AG10803 (cell line): ENCODE measurements at places on chromosomes 1 and 21.

GRCh38 chr21:34311561-34312330 lies 52.1 kb upstream of the KCNE2 start:
- DNase-seq = no peak

DNA sequence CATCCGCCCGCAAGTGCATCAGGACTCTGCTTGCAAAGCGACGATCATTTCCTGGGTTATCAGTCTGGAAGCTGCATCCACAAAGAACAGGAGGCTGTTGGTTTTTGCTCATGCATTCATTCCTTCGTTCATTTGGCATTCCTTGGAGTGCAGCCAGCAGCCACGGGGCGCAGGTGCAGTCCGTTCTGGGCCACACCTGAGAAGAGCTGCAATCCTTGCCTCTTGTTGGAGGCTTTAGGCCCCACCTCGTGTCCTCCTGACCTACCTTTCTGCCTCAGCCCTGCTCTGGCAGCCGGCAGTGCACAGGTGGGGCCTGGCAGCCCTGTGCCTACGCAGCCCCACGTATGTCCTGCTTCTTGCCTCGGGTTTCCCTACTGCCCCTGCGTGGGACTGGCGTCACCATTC lies 19.6 kb upstream of the C2CD2 start:
- DNase-seq = no peak

- no peak for DNase-seq
Measured at GRCh38 chr1:1228596-1229321, 3.0 kb downstream of the SDF4 start.

GRCh38 chr1:10694633-10695627 lies 101.5 kb downstream of the CASZ1 start:
- peak; percentile 72 for DNase-seq

DNA sequence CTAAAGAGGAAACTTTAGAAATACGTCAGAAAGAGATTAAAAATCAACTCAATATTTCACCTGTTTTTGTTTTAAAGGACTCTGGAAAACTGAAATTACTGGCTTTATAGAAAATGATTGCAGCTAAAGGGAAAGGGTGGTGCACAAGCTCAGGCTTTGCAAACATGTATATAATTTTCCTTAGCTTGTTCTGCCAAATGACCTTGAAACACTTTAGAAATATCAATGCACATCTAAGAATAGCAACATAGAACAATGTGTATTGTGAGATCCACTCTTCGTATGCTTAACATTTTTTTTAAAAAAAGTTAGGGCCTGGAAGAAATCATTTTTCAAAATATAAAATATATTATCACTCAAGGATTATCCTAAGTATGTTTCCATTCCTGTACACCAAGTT lies 143.9 kb downstream of the NTPCR start:
- no peak for DNase-seq

- DNase-seq = no peak
Measured at GRCh38 chr1:38269923-38270848, 223.6 kb upstream of the POU3F1 start.

- no peak for DNase-seq
Measured at GRCh38 chr1:221801251-221801661, 59.4 kb upstream of the DUSP10 start.

GRCh38 chr1:172040466-172040865 lies 199.2 kb downstream of the DNM3 start:
- DNase-seq = peak; percentile 36

GRCh38 chr1:21865943-21866706 lies 54.1 kb downstream of the LDLRAD2 start:
- DNase-seq = no peak

GRCh38 chr1:118902711-118903191 lies 85.4 kb downstream of the TBX15 start:
- peak; percentile 57 for DNase-seq

DNA sequence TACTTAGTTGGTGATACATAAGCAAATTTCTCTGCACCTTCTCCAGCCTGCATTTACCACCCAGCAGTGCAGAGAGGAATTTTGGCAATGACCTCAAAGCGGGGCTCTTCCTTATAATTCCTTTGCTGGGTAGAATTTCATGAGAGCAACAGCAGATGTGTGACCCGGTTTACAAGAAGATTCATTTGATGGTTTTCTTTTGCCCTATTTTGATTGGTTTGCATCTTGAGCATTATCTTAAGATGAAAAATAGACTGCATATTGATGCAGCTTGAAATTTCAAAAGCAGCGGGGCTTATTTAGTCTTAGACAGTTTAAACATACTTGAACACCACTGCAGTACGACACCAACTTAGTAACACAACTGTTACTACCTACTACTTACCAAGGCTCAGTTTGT lies 378.9 kb downstream of the TTLL7 start:
- DNase-seq = no peak

DNA sequence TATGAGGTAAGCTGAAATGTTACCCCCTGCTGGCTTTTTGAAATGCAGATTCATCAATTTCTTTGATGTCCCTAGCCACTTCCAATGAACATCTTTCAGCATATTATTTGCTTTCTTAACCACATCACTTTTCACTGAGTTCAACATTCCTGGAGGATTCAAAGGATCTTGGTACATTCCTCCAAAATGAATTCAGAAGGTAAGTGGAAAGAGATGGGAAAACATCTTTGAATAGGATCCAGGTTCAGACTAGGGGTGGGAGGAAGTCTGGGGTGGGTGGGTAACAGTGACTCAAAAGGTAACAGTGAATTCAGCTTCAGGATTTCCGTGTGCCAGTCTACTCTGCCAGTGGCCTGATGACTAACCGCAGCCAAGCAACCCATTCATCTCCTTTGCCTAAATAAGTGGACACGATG lies 180.7 kb downstream of the ZC3H11B start:
- DNase-seq = no peak

DNA sequence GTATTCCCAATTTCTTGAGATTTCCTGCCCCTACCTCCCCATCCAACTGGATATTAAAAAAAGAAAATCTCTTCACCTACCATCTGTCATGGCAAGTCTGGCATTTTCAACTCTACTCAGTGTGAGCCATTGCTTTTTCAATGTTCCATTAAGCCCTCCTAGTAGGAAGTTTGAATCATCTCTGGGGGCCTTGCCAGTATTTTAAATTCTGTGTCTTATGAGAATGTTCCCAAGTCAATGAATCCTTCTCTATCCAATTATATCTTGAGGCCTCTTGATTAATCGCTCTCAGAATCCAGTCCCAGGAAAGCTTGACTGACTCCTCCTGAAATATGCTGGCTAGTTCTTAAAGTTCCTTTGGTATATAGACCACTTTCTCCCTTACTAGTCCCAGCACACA lies 91.5 kb downstream of the NGF start:
- no peak for DNase-seq

- no peak for DNase-seq
Measured at GRCh38 chr21:40681164-40681859, 165.6 kb downstream of the DSCAM start.

DNA sequence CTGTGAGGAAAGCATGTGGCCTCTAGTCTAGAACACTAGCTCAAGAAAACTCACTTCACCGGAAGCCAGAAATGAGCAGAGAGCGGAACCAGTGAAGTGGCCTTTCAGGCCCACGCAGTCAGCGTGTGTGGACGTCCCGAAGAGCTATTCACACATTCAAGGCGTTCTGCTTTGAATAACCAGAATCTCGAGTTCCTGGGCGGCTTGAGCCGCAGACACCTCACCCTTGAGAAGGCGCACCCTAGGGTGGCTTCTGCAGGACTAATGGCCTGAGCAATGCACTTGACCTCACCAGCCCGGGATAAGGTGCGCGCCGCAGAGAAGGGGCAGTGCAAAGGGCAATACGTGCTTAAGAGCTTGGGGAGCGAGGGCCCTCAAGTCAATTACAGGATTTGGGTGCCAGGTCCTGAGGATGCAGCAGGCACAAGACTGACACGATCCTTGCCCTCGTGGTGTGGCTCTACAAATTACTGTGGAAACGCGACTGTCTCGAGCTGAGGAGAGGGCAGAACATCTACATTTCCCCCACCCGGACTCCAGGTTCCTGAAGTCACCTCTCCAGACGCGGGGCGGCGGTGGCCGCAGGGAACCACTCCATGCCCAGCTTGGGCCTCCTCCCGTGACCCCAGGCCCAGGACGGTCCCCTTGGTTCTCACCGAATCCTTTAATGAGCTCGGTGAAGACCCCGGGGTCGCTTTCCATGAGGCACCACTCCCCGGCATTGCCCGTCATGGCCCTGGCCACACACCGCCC lies 455 bp downstream of the UCHL5 start:
- peak; percentile 50 for DNase-seq

DNA sequence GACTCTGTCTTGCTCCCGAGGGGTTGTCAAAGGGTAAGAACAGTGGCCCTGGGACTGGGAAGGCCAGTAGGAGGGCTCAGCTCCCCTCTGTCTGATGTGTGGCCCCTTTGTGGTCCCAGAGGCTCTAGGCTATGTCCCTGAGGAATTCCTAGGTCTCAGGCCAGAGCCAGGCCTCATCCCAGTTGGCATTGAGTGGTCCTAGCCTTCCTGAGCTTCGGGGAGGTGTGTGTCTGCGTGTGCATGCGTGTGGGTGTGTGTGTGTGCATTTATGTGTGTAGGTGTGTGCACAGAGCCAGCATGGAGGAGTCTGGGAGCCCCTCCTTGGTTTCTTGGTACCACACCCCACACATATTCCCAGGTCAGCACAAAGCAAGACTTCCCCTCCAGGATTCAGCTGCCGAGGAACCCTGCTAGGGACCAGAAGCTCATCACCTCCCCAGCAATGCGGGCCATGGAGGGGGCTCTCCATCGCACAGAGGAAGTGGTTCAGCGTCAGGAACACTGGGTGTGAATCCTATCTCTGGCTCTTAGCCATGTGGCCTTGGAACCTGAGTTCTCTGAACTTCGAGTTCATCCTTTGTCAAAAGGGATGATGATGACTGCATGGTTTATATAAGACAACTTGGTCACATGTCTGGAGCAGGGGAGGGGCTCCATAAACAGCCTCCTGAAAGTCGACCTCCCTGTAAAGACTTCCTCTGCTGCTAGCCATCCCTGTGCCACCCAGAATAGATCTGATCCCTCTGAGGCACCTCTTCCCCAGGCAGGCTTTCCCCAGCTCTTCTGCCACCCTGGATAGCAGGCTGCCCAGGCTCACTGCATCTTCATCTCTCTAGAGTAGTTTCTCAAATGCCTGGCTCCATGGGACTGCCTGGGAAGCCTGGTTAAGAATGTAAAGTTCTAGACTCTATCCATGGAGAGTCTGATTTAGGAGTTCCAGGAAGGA lies 8.3 kb upstream of the EPS8L3 start:
- no peak for DNase-seq

DNA sequence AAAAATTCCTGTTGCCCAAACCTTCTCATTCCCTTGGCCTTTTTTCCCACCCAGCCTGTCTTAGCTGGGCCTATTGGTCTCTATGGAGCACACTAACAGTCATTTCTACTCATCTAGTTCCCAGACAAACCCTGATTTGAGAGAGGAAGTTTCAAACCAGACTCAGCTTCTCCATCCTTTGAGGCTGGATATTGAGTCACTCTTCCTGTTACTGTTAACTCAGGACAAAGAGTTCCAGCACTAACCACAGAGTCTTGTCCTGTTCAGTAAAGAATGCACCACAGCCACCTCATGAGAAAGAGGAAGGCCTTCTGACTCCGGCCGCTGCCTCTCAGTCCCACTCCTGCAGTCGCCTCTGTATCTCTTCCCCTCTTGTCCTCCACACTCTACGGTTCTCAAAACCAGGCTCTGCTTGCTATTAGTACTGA lies 137.8 kb downstream of the PTPRC start:
- peak; percentile 95 for DNase-seq

DNA sequence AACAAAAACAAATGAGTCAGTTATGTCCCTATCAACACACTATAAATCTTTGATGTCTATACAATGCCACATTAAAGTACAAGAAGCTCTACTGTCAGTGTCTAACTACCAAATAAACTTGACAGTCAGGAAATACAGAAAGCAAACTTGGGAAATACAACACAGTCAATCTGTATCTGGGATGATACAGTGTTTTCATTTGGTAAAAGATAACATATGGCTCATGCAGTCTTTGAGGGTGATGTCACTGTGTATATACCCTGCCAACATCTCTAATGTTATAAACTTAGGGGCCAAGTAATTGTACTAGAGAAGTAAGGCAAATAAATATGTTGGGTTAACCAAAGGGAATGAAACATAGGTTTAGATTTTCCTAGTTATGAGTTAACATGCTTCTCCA lies 552.5 kb upstream of the ADAMTS5 start:
- peak; percentile 75 for DNase-seq

- no peak for DNase-seq
Measured at GRCh38 chr21:36092681-36093080, 22.9 kb downstream of the CBR1 start.

DNA sequence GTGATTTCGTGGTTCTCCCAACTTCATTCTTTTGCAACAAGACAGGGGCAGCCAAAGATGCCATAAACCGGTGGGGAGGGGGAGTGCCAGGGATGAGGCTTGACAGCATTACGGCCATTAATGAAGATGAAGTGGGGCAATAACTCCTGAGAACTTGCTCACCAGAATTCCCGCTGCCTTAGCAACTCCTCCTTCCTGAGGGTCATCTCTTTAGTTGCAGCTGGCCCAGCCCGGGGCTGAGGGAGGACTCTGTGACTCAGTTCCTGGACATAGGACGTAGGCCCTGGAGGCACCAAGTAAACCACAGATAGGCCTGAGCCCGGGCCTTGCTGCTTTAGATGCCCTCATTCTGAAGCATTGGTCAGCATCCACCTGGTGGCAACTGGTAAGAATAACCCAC lies 330.2 kb downstream of the RRAGC start:
- no peak for DNase-seq

GRCh38 chr1:218371927-218372672 lies 27.0 kb downstream of the TGFB2 start:
- DNase-seq = peak; percentile 91

GRCh38 chr1:11615090-11615489 lies 39.1 kb downstream of the FBXO2 start:
- no peak for DNase-seq

- DNase-seq = no peak
Measured at GRCh38 chr1:248710305-248710900, 7.8 kb upstream of the OR14I1 start.

DNA sequence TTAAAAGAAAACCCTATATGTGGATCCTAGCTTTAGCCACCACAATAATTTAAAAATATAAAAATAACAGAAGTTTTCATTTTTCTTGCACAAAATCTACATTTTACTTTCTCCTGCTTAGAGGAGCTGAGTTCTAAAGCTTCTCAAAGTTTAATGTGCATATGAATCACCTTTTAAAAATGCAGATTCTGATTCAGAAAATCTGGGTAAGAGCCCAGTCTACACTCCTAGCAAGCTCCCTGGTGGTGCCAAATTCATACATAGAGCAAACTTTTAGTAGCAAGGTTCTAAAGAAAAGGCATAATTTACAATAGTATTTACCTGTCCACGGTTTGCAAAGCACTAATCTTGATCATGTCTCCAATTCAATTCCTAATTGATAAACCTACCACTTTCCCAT lies 19.3 kb downstream of the RSBN1 start:
- DNase-seq = peak; percentile 55
